Stimulated activated CD4-positive, alpha-beta T cell treated with anti-CD3 and anti-CD28 coated beads, Interleukin-4, amount 100 ng/mL, for 48 hours (primary cell): ENCODE measurements at places on chromosomes 6 and 20.
A peak's percentile ranks its signal among the peaks of the same experiment; 100 is the strongest.

DNA sequence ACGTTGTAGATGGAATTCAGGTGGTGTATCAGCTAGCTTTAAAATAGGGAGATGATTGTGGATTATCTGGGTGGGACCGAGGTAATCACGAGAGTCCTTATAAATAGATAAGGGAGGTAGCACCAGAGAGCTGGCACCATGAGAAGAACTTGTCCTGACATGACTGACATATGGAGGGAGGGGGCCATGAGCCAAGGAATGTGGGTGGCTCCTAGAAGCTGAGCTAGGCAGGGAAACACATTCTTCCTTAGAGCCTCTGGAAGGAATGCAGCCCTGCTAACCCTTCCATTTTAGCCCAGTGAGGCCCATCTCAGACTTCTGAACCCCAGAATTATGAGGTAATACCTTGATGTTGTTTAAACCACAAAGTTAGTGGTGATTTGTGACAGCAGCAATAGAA, 321.1 kb upstream of the SULF2 start:
- no peak for DNase-seq

DNA sequence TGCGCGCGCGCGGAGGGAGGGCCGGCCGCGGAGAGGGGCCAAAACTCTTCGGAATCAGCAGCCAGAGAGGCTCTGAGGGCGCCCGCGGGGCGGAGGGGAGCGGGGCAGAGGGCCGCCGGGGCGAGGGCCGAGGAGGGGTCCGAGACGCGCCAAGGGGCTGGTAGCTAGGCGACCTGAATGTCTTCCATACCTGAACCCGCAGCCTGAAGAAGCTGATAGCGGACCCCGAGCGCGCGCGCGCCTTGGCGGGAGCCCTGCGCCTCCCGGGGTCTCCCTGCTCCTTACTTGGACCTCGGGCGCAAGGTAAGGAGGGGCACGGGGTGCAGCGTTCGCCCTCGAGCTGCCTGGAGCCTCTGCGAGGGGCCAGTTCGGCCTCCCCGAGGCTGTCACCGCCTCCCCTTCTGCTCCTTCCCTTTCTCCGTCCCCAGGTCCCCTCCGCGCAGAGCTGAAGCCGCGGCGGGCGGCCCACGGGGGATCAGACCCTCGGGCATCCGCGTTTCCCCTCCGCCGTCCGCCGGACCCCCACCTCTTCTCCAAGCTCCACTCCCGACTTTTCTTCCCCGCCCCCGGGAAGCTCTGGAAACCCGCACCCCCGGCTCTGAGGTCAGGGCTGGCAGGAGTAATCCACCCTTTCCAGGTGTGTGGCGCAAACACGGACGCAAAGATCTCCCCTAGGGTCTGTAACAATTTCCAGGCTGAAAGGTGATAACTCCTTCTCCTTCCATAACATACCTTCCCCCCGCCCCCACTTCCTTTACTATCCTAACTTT, 13.1 kb upstream of the DEK start:
- DNase-seq, result no peak

DNA sequence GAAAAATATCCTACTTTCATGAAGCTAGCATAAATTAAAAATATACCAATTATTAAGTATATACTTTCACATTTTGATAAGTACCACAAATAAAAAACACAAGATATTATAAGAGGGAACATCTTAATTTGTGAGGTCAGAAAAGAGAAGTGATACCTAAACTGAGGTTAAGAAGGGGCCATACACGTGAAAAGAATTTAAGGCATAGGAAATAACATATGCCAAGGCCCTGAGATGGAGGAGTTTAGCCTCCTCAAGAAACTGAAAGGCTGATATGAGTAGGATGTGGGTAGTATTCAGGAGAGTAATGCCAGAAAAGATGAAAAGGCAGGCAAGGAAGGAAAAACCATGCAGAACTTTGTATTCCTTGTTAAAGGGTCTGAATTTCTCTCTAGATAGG, 116.6 kb upstream of the HTR1E start:
- DNase-seq, result no peak

GRCh38 chr6:37122861-37123260, 47.1 kb upstream of the PIM1 start:
- DNase-seq, result no peak

DNA sequence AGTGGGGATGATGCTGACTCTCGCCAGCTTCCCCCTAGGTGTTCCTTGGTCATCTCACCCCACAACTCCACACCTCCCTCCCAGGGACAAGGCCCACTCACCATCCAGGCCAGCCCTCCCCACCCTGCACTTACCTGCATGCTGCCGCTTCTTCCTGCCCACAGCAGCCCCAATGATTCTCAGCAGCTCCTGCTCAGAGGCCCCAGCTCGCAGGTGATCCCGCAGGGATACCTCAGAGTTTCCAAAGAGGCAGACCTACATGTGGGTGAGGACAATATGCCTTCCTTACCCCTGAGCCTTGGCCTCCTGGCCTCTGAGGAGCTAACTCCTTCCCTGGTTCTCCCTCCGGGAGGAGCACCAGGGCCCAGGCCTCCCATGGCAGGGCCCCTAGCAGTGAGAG, 24.6 kb downstream of the MOCS1 start:
- no peak for DNase-seq

- DNase-seq, result no peak
Observed at GRCh38 chr6:46651006-46651405, 1.6 kb downstream of the CYP39A1 start.

- no peak for DNase-seq
Observed at GRCh38 chr6:111941686-111942330, 68.6 kb upstream of the FYN start.

- DNase-seq, result no peak
Observed at GRCh38 chr6:76992553-76992952, 470.7 kb downstream of the HTR1B start.

- peak; percentile 71 for DNase-seq
Observed at GRCh38 chr20:1437235-1437904, 29.3 kb downstream of the NSFL1C start.

DNA sequence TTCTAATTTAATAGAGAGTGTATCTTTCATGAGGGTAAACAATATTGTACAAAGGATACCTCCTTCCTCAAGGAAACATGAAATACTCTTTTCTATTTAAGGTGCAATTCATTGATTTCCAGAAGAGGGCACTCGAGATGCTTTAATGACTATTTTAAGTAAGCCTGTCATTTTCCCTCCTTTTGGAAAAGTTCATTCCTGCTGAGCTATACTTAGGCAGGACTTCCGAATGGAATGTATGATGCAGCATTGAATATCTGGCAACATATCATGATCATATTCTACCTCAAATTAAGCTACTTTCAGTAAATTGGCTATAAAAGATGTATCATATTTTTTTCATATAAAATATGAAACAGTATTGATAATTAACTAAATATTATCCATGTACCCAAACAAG, 5.0 kb downstream of the DST start:
- DNase-seq, result no peak

- no peak for DNase-seq
Observed at GRCh38 chr6:92174398-92175073, 1244.8 kb downstream of the EPHA7 start.

- peak; percentile 11 for DNase-seq
Observed at GRCh38 chr6:150894935-150895552, 29.5 kb downstream of the MTHFD1L start.
